Fibroblast of skin of left biceps (primary cell): ENCODE measurements at places on chromosomes 4 and X.

- DNase-seq: no peak
Measured at GRCh38 chrX:19683817-19684216, 168.5 kb upstream of the MAP3K15 start.

DNA sequence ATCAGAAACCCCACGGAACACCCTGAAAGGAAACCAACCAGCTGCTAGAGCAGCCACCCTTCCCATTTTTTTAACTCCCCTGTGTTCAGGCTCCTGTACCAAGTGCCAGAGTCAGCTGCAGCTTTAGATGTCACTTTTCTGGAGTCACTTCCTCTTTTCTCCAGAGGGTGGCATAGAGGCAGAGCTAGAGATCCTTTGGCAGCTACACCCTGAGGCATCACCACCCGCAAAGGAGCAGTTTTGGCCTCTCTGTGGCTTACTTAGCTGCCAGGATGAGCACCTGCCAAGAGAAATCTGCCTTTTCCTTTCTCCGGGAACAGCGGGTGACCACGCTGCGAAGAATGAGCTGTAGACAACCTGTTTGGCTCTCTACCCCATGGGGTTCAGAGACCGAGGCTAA lies 58.0 kb upstream of the CHRDL1 start:
- no peak for DNase-seq

GRCh38 chr4:38846015-38846414 lies 10.6 kb downstream of the TLR6 start:
- DNase-seq: no peak

- no peak for DNase-seq
Measured at GRCh38 chr4:41647383-41647782, 101.1 kb downstream of the PHOX2B start.

GRCh38 chr4:155974996-155975395 lies 21.3 kb upstream of the CTSO start:
- DNase-seq: no peak
